Astrocyte of the spinal cord (primary cell): ENCODE measurements at places on chromosomes 2 and 18.
A peak's percentile ranks its signal among the peaks of the same experiment; 100 is the strongest.

DNA sequence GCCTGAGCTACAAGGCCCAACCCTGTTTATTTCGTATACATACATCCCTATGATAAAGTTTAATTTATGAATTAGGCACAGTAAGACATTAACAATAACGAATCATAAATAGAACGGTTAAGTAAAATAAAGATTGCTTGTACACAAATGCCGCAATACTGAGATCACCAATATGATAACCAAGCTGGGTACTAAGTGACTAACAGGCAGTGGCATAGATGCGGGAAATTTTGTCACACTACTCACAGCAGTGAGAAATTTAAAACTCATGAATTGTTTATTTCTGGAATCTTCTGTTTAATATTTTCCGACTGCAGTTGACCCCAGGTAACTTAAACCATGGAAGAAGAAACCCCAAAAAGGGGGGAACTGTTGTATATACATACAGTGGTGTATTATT, 33.4 kb downstream of the NEURL3 start:
- DNase-seq = no peak

- DNase-seq = peak; percentile 98
Measured at GRCh38 chr2:172783165-172783898, 47.7 kb downstream of the RAPGEF4 start.

- DNase-seq = no peak
Measured at GRCh38 chr2:29335396-29335795, 220.2 kb downstream of the CLIP4 start.

- no peak for DNase-seq
Measured at GRCh38 chr18:46333431-46334135, 229.4 kb downstream of the HAUS1 start.

GRCh38 chr2:104708967-104709366, 144.9 kb upstream of the POU3F3 start:
- no peak for DNase-seq

- no peak for DNase-seq
Measured at GRCh38 chr2:65130664-65131175, 814 bp upstream of the RAB1A start.

DNA sequence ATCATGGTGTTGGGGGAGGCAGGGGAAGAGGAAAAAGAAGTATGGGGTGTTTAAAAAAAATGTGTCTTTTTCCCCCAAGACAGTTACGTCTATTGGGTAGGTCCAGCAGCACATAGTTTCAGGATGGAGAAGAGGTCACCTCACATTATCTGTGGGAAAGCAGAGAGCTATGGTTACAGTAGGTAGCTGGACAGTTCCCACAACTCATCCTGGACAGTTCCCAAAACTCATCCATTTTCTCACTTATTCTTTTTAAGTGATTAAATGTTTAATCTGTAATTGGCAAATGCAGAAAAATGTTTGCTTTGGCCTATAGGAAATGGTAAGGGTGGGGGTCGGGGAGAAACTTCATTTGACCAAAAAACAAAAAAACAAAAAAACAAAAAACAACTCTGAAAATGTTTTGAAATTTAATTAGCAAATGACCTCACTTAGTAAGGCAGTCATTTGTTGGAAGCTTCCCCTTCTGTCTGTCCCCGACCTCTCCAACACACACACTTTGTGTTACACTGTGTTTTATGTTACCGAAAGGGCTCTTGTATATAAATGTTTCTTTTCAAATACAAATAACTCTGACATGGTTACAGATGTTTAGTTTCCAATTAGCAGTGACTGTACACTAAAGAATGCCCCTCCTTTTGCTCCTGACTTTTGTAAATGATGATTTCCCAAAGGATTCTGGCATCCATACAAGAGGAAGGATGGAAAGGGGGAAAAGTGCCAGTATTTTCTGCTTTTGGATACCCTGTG, 173.3 kb upstream of the ZFP36L2 start:
- DNase-seq = peak; percentile 59

GRCh38 chr18:59516356-59517155, 157.5 kb upstream of the LMAN1 start:
- DNase-seq = peak; percentile 38

DNA sequence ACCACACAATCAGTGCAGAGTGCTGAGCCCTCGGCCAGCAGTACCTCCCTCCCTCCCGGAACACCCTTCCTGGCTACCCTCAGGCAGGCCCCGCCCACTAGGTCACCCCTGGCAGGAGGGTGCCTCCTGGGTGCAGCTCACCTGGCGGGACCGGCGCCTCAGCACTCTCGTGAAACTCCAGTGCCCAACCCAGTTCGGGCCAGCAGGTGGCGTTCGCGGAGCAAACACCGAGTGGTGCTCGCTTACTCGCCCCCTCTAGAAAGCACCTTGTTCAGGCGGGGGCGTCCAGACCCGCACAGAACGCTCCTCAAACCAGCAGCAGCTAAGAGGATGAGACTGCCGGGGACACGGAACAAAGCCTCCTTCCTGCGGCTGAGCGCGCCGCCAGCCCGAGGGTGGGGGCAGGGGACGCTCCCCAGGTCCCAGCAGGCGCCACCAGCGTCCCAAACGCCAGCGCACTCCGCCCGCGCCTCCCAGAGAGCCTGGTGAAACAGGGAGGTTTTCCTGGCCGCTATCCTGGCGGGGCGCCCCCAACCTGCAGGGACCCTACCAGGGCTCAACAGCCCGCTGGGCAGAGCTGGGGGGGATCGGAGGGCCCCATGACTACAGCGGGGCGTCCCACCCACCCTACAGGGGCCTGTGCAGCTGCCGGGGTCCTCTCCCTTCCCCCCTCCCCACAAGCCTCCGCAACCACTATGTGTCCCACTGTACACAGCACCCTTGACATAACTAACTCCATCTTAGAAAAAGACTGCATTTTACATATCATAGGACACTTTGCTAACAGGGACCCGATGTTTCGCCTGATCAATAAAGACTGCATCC, 44.7 kb downstream of the MRPS5 start:
- DNase-seq = peak; percentile 35

- DNase-seq = peak; percentile 74
Measured at GRCh38 chr18:58321986-58322385, 278.0 kb downstream of the NEDD4L start.

- peak; percentile 65 for DNase-seq
Measured at GRCh38 chr2:121810959-121811853, 55.8 kb downstream of the TSN start.

GRCh38 chr2:106932644-106933043, 46.7 kb upstream of the ST6GAL2 start:
- no peak for DNase-seq

- DNase-seq = peak; percentile 89
Measured at GRCh38 chr2:160910681-160911080, 249.5 kb upstream of the TANK start.

DNA sequence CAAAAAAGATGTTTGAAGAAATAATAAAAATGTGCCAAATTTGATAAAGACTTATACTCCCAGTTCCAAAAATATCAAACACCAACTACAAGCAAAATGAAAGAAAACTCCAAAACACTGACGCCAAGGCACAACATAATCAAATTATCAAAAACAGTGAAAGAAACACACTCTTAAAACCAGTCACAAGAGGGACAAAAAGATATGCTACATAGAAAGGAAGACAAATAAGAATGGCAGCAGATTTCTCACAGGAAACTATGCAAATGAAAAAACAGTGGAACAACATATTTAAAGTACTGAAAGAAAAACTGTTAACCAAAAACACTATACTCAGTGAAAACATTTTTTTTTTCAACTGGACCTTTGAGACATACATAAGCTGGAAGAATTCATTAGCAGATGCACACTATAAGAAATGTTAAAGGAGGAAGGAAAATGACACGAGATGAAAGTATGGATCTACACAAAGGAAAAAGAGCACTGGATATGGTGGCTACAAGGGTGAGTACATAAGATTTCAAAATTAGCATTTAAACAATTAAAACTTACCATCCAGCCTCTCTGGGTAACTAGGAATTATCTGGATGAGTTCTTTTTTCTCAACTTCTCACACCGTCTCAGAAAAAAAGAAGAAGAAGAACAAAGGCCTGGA, 94.0 kb upstream of the ACVR1C start:
- DNase-seq = peak; percentile 38

- DNase-seq = peak; percentile 76
Measured at GRCh38 chr2:27723372-27724144, 48.0 kb upstream of the MRPL33 start.

DNA sequence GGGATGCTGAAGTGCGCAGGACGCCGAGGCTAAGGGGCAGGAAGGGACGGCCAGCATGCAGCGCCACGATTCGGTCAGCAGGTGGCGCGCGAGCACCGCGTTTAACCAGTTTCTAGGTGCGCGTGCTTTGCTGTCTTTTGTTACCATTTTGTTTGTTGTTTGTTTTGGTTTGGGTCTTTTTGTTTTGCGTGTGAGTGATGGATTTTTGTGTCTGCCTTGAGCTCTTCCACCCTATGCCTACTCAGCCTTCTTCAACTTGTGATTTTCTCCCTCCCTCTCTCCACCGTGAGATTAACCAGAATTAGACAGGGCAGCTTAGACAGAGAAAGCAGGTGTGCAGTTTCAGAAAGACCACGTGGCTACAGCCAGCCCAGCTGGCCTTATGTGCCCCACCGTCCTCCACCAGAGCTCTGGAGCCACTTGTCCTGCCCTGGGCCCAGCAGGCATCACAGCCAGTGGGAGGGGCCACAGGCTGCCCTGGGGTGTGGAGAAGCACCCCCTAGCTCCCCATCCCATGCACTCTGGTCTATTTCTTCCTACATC, 180.2 kb downstream of the RNF144A start:
- DNase-seq = peak; percentile 53

GRCh38 chr18:31199190-31199769, 36.6 kb upstream of the DSC1 start:
- no peak for DNase-seq

DNA sequence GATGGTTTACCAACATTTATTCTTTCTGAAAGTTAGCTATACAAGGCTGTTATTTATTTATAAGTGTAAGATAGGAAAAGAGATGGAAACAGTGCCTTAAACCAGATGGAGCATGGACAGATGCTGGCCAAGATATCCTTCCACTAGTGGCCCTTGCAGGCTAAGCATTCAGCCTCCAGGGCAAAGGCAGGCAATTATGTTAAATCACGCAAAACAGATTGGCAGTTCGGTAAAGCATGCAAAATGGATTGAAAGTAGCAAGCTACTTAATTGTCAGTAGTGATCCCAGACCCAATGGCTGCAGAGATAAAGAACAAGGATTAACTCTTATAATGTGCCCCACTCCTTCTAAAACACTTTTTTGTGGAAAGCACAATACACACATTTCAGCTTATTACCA, 105.4 kb upstream of the MAP4K3 start:
- no peak for DNase-seq

- DNase-seq = no peak
Measured at GRCh38 chr2:20934236-20934635, 109.6 kb downstream of the APOB start.
